SK-N-SH treated with all-trans-retinoic acid at 6 μM for 48 hours (cell line): ENCODE measurements at places on chromosomes 2 and 18.

GRCh38 chr2:4869154-4869553, 823.0 kb upstream of the SOX11 start:
- ATAC-seq: no peak

GRCh38 chr2:72630767-72631166, 195.1 kb downstream of the EXOC6B start:
- no peak for ATAC-seq

DNA sequence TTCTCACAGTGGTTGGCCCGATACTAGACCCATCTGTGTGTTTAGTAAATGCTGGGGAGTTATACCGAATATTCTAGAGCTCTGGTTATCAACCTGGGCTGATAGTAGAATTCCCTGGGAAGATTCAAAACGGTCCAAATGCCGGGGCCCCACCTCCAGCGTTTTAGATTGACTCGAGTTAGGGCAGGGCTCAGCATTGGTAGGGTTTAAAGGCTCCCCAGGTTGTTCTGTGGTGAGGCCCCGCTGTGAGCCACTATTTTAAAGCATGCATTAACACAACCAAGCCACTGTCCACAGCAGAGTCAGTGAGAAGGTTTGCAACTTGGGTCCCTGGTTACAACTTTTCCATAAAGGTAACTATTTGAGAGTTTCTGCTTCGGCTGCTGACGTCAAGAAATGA, 73.6 kb downstream of the DYSF start:
- no peak for ATAC-seq

GRCh38 chr2:40592218-40592617, 140.3 kb upstream of the SLC8A1 start:
- ATAC-seq: no peak

DNA sequence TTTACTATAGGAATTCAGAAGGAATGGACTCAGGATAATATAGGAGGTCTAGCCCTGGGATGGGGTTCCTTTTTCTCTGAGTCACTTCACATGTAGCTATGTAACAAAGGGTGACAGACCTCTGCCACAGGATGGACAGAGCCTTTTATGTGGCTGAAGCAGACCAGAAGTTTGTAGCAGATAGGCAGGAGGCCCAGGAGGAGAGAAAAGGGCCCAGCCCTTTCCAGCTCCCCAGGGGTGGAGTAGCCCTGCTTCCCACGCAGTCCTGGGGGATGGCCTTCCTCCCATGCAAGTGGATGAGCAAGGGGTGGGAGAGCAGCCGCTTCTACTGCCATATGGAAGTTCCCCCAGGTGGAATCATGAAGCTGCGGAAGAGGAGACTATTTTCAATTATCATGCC, 40.3 kb downstream of the ARMC9 start:
- no peak for ATAC-seq

DNA sequence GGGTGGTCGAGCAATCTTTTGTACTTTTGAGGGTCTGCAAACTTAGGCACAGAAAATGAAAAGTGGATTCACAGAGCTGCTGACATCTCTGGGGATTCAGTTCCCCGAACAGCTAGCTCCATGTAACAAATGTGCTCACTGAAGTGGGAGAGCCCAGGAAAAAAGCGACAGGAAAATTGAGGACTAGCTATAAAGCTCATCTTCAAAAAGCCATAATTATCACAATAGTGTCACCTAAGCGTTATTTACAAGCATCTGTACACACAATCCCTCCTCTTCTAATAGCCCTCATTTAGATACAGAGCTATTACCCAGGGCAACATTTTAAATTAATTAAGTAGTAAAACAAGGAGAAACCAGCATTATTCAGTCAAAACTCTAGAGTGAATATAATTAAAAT, 36.1 kb downstream of the RNF152 start:
- ATAC-seq: no peak

DNA sequence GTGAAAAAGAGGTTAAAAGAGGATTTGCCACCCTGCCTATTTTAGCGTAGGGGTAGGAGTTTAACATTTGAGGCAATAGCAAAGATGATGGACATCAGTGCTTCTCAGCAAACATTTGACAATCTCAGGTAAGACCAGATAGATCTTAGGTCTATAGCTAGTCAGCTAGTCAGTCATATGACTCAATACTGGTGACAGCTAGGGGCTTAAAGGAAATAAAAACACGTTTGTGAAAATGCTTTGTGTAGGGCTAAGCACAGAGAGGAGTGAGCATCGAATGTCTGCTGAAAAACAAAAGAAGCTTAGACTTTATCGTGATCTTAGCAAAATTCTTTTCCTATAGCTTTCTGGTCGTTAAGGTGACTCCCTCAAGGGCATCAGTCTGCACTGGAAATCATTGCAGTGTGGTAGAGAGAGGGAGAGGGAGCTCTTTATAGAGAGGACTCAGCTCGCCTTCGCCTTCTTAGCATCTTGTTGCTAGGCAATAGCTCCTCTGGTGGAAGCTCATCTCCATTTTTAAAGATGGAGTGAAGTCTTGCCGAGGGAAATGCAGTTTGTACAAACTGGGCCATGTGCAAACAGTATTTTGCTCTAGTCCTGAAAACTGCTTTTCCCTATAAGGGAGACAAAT, 62.8 kb upstream of the SLC38A11 start:
- ATAC-seq: no peak

DNA sequence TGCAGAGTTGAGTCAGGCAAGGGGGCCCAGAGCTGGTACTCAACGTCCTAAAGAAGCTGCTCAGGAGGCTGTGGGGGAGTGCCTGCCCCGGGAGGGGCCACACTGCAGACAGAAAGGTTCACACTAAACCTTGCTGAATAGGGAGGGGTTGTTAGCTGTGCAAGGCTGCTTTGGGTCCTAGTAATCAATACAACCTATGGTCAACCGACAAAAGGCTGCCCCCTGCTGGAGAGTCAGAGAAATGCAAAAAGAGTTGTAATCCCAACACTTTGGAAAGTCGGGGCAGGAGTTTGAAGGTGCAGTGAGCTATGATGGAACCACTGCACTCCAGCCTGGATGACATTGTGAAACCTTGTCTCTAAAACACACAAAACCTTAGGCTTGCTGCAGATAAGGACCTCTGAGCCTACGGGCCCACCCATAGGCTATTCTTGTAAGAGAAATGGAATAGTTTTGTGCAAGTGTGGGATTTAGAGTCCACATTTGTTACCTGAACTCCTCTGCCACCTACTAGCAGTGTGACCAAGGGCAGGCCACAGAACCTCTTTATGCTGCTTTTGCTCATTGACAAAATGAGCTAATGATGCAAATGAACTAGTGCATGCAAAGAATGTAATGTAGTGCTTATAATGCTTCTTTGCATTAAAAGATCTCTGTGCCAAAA, 81.5 kb downstream of the PRPF40A start:
- peak; percentile 82 for ATAC-seq

DNA sequence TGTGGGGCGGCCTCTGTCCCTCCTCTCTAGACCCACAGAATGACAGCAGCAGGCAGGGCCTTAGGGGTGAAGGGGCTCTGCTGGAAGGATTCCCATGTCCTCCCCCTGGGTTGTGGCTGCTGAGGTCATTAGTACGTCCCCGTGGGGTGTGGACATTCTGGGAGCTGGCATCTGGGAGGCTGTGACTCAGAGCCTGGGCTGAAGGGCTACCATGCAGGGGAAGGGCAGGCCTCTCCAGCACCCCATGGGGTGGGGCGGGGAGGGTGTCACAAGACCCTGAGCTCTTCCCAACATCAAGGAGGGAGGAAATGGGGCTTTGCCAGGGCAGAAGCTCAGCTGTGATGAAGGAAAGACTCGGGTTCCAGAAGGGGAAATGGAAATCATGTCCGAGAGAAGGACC, 105.8 kb upstream of the SMAD2 start:
- ATAC-seq: no peak
